ENCODE measurements at places on chromosomes 2 and 18.

- DNase-seq = peak; percentile 38
These were observed 50.8 kb downstream of the WIPF1 start for GRCh38 chr2:174546519-174547506.

DNA sequence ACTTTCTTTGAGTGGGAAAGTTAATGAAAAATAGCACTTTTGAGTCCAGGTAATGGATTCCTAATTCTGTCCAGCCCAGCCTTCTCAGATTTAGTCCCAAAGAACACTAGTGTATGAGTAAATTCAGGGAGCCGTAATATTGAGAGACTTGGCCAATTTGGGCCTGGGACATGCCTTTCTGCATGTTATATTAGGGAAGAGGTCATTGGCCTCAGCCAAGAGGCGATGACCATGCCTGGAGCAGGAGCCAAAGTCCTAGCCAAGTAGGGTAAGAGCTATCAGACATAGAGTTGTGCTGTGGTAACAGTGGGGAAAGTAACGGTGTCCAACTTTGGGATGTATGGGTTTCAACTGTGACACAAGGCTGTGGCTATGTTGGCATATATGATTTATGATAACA lies 336.5 kb upstream of the ZNF804A start:
- DNase-seq = no peak

- no peak for DNase-seq
These were observed 73.8 kb downstream of the APOB start for GRCh38 chr2:20970068-20970467.

GRCh38 chr2:126431136-126431535 lies 224.8 kb upstream of the GYPC start:
- DNase-seq = no peak

DNA sequence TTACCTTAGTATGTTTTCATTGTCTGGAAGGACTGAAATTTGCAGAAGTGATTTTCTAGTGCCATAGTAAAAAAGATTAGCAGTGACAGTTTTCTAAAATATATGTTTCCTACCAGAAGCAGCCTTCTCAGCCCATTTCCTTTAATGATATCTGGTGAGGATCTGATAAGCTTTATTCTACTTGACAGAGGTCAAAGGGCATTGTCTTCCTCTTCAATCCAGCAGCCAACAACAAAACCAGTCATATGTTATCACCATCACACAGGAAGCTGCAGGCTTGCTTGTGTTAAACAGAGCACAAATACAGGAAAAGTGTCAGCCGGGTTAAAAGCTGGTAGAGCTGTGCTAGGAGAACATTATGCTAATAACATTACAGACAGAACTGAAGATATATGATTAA lies 35.6 kb upstream of the ZSWIM2 start:
- DNase-seq = peak; percentile 98

DNA sequence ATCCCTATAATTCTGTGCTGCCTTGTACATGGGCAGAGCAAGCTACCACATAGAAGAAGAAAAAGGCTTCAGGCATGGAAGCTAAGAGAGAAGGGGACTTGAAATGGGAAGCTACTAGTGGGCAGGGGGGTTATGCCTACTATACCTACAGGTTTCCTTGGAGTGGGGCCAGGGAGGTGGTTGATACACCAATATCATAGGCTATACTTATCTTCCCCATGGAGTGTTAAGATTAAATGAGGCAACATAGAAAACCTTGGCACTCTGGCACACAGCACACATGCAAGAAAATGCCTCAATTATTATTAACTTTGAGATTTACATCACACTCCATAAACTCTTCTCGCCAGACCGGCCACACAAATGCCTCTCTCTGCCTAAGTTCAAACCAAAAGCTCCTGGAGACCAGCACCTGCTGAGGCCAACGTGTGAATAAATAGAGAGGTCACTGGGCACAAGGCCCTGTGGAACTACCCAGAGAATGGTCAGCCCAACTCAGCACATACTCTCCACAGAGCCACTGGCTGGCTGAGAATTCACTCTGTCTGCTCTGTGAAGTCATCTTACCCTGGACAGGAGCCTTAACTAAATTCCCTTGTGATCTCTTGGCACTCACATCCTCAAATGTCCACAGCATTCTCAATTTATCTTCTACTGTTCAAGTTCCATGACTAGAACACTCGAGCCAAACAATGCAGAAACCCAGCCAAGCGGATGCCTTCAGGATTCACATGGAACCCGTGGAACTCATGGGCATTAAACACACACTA lies 498.7 kb downstream of the BCL11A start:
- DNase-seq = no peak

- no peak for DNase-seq
These were observed 43.4 kb downstream of the THUMPD2 start for GRCh38 chr2:39735648-39736047.

DNA sequence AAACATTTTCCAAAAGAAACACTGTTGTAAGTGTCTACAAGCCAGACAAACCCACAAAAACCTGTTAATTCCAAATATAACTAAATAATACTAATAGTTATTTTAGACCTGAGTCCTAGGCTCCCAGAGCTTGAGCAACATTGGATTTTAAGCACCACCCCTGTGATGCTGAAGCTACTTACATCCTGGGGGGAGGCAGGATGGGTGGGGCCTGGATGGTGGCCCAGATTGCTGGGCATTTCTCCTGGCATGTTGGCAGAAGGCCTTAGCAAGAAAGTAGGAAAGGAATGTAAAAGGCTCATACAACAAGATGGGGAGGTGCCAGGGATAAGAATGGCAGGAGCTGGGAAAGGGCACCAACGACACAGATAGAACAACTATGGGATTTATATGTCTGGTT lies 50.7 kb upstream of the OTX1 start:
- DNase-seq = no peak

GRCh38 chr18:2111456-2111855 lies 459.8 kb downstream of the METTL4 start:
- DNase-seq = no peak

DNA sequence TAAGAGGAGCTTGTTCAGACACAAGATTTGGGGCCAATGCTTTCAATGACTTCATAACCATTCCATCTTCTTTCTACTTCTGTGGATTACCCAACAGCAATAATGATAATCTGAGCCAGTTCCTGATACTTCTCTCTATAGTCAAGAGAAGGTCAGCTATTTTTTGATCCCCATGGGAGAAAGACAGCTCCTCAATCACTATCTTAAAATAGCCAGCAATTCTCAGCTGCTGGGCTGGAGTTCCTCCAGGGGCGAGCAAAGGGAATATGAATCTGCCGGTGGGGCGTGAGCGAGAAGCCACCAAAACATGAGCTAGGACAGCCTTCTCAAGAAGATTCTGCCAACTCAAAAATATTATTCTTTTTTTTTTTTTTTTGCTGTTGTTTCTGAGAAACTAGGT lies at the start of gene TMEM182:
TMEM182 (plus strand) TSS at position 269 of the 400 bp plus-strand sequence. CDS start 187 bp downstream, outside the sequence.
- no peak for DNase-seq

DNA sequence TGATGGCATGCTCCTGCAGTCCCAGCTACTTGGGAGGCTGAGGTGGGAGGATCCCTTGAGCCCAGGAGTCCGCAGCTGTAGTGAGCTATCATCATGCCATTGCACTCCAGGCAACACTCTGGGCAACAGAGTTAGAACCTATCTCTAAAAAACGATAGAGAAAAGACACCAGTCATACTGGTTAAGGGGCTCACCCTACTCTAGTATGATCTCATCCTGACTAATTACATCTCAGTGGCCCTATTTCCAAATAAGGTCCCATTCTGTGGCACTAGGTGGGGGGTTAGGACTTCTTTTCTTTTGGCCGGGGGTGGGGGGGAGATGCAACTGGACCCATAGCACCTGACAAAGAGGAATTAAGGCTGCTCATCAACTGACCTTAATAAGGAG lies 163.2 kb upstream of the NCK2 start:
- no peak for DNase-seq

DNA sequence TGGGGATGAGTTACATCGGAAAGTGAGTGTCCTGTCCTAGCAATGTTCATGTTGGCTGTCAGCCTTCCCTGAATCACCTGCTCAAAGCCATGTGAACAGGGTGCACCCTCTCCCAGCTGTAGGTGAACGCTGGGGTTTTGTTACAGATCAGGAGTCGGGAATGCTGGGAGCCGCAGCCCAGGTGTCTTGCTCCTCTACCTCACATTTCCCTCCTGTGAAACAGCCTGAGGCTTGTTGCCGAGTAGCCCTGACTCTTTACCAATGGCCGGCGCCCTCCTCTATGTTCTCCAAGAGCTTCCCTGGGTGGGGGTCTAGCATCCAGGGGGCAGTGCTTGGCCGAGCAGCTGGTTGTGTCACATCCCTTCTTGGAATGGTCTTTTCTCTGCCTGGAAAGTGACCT lies 164.7 kb downstream of the SH3RF3 start:
- DNase-seq = no peak

DNA sequence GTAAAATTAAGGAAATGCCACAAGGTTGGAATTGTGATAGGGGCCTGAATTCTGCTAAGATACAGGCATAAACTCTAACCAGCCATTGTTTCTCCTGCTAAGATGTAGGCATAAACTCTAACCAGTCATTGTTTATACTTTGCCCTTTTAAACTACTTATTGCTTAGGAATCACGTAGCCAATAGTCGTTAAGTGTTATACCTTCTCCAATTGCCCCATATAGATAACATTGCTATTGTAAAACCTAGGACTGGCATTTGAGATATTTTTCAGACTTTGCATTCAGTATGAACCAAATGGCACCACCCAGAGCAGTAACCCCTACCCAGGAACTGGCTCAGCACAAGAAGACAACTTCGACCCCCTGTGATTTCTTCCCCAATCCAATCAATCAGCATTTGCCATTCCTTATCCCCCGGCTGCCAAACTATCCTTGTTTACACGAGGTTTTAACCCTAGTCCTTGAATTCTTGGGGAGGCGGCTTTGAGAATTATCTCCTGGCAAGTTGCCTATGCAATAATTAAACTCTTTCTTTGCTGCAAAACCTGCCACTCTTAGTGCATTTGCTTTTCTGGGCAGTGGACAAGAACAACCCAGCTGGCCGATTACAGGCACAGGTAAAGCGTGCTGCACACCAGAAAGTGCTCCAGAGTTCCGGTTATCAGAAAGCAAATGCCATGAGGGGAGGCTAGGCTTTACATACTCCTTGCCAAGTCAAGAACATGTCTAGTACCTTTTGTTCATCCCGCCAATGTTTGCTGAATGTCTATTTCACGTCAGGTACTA lies 167.6 kb downstream of the LAMA1 start:
- DNase-seq = no peak

- no peak for DNase-seq
These were observed 57.2 kb downstream of the TTC39C start for GRCh38 chr18:24071779-24072178.

DNA sequence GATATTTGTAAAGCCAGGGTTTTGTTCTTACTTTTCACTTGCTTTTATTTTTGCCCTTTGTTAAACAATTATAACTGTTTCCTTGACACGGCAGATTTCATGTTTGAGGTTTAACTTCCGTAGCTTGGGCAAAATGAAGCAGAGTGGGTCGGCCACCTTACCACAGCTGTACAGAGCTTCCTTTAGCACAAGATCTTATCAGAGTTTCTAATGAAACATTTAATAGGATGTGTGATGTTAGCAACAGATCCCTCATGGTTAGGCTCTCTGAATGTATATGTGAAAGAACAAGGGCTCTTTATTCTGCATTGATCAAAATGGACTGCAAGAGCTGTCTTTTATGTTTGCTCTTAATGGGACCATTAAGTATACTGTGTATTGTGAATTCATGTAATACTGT lies 22.3 kb downstream of the RNF125 start:
- peak; percentile 30 for DNase-seq

DNA sequence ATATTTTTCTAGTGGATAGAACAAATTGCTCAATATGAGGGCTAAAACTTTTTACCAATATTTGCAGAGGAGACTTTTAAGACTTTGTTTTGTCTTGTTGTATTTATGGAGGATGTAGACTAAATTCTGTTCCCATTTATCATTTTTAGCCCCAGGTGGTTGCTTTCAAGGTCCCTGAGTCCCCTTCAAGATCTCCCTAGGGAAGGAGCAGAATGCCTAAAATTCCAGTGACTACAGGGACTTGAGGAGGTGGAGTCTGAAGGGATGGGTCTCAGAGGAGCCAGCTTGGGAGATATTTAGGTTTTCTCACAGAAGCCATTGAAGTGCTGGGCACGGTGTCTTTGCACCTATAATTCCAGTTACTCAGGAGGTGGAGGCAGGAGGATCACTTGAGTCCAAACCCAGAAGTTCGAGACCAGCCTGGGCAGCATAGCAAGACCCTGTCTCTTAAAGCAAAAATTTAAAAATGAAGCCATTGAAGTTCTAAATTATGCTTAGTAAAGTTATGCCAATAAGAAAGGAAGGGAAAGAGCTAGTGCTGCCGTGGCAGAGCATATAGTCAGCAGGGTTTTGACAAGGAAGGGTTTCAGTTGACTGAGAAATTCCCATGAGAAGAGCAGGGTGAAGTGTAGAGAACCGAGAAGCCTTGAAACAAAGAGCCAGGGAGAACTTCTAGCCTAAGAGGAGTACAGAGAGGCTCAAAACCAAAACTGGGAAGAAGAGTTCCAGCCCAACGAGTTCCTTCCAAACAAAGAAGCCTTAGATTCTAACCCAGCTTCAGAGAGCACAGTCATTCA lies 43.4 kb downstream of the COMMD1 start:
- DNase-seq = no peak

DNA sequence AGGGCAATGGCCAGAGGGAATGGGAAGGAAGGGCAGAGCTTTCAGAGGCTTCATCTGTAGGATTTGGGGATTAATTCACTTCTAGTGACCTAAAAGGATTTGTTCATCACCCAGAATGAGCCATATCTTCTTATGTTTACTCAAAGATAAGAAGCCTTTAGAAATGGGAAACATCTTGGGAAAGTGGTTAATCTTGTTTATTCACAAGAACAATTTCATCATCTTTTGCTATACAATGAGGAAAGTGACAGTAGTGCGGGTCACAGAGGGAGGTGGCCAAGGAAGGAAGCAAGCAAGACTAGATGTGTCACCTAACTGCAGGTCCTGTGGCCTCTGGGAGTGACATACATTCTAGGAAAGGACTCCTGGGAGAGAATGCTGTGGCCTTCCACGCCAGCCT lies 140.4 kb upstream of the ALPP start:
- no peak for DNase-seq

DNA sequence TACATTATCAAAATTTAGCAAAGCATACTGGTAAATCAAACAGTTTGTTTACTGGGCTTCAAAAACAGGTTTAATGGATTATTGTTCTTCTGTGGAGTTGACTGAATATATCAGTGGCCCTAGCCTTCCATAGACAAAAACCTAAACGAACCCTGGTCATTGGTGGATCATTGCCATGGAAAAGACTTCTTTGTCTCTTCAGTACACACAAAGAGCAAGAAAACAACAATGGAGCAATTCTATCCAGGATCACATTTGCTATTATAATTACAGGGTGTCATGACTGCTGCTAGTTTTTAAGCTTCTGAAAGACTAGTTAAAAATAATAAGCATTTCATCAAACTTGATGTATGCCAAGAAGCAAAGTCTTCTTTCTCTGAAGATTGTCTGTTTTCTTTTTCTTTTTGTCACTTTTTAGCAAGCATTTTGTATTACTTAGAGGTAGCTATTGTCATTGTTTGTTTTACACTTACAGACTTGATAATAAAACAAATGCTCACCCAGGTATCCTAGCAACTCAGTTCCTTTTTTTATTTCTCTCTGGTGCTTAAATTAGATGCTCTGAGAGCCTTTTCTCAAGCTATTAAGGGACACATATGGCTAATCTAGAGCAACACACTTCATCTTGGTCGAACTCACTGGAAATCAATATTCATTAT lies 1228.7 kb upstream of the DDX18 start:
- no peak for DNase-seq

GRCh38 chr18:22200611-22201225 lies 31.3 kb downstream of the GATA6 start:
- no peak for DNase-seq

GRCh38 chr2:63484901-63485300 lies 103.4 kb downstream of the WDPCP start:
- no peak for DNase-seq

Measured in lung microvascular endothelial cell (primary cell).